GM12878 (cell line): ENCODE measurements at places on chromosomes 7 and 10. TPM values are rescaled to one million over a fixed set of nuclear protein-coding genes. Genes with fewer than 3 reads are reported as not detected.

DNA sequence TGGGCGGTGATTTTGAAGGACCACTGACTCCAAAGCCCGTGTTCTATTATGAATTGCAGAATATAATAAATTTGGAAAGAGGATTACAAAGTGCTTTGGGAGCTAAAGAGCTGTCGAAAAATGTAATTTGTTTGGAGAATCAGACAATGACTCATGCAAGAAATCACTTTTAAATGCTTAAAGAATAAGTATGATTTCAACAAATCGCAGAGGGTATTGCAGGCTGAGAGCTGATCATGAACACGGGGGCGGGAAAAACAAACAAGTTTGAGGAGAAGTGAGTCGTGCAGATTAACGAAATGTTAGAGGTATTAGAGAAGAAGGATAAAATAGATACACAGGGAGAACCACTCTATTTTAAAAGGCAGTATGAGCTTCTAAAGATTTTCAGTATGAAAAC, 4.9 kb upstream of the HACD1 start:
- no peaks in the 10 kb centered on the region for H3K27me3 ChIP-seq
- no peak overlapping the region for H3K27ac ChIP-seq
- DNase-seq = no peak
- no peak overlapping the region for H3K4me3 ChIP-seq
- no peaks in the 10 kb centered on the region for H3K36me3 ChIP-seq
- no peaks in the 10 kb centered on the region for H3K4me1 ChIP-seq

Gene UROS
- 62.5 and 67.0 TPM in 2 replicates for total RNA-seq

Gene GDF2
- total RNA-seq = not detected in 2 replicates

Gene AKR1E2
- not detected in 2 replicates for total RNA-seq
